ENCODE measurements at places on chromosomes 1 and 21.

DNA sequence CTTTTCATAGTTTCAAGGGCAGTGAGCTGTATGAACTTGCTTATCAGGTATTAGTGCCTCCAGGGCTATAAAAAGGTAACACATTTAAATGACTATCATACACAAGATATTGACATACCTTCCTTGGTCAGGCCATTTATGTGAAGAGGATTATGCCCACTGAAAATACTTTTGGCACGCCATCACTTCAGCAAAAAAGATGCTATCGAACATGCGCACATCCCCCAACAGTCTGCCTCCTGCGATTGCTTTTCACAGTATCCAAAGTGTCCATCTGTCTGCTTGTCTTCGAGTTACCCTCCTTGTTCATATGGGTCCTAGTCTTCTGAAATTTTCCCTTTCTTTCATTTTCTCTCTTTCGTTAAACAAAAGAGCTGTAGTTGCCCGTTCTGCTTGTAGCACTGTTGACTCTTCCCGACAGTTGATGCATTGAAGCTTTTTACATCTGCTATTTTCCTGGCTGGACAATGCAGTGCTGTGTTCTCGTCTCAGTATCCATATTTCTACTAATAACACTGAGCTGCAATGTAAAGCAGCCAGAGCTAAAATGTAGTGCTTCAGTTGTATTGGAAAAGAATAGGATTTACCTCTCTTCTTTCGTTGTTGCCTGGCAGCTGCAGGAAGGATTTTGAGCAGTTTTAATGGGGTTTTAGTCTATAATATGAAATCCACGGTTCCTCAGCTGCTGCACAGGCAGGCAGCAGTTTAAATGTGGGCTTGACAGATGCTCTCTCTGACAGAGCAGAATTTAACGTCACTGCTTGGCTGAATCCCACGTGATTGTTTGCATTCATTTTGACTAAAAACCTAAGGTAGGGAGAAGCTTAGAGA is at the start of gene B3GALT2:
B3GALT2 (minus strand) TSS at position 713 of the 831 bp plus-strand sequence. CDS start 5,051 bp downstream, outside the sequence.
- no peak for DNase-seq

GRCh38 chr1:61352845-61353435 is 270.6 kb downstream of the NFIA start:
- no peak for DNase-seq

DNA sequence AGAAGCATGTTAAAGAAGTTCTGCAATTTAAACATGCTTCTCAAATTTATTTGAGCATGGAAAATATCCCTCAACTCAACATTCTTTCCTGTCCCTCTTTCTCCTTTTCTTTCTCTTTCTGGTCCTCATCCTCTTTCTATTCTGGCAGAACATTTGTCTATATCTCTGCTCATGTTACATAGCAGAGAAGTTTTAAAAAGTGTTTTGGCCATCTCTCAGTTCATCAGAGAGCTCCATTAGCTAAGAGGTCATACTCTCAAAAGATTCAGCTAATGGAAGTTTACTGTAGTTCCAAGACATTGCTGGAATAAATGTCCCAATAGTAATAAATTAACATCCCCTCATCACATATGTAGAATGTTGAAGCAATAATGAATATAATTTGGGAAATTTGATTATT is 53.5 kb downstream of the XCL2 start:
- no peak for DNase-seq

DNA sequence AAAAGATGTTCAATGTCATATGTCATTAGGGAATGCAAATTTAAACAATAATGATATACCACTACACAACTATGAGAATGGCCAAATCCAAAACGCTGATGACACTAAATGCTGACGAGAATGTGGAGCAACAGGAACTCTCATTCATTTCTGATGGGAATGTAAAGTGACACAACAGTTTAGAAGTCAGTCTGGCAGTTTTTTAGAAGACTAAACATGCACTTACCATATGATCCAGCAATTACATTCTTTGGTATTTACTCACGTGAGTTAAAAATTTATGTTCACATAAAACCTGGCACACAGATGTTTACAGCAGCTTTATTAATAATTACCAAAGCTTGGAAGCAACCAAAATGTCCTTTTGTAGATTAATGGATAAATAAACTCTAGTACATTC is 110.4 kb upstream of the C1orf21 start:
- DNase-seq, result no peak

- no peak for DNase-seq
Observed at GRCh38 chr1:1199961-1200875, 6.2 kb downstream of the TNFRSF18 start.

DNA sequence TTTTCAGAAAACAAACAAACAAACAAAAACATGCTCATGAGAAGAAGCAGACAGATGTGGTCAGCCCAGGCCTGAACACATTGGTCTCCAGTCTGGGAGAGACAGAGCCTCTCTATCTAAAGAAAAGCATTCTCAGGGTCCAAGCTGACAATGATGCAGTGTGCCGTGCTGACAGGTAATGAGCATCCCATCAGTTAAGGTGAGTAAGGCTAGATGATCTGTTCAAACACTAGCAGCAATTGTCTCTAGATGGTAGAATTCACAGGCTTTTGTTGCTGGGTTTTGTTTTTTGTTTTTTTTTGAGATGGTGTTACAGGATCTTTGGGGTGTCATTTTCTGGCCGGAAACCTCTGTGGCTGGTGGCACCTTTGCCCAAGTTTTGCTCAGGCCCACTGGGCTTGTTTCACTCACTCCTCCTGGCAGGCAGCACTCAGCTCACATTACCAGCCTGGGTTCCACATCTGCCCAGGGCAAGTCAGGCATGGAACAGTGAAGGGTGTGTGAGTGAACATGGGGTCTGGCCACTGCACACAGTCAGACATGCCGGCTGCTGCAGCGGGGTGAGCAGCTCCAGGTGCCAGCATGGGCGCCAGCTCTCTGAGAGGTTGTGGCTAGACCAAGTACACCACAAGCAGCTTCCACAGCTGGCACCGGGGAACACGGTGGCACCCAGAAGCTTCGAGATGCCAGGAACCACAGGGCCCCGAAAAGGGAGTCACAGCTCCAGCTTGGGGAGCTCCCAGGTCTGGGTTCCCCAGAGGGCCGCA is 2.5 kb upstream of the C1QA start:
- DNase-seq, result no peak

Measured in T-cell (primary cell).